ENCODE measurements at places on chromosomes 4 and X.

GRCh38 chr4:186318481-186318880 lies 52.5 kb downstream of the F11 start:
- H3K27ac ChIP-seq, result no peak overlapping the region
- H3K4me3 ChIP-seq, result no peak overlapping the region
- no peaks in the 10 kb centered on the region for H3K36me3 ChIP-seq
- no peaks in the 10 kb centered on the region for H3K27me3 ChIP-seq

DNA sequence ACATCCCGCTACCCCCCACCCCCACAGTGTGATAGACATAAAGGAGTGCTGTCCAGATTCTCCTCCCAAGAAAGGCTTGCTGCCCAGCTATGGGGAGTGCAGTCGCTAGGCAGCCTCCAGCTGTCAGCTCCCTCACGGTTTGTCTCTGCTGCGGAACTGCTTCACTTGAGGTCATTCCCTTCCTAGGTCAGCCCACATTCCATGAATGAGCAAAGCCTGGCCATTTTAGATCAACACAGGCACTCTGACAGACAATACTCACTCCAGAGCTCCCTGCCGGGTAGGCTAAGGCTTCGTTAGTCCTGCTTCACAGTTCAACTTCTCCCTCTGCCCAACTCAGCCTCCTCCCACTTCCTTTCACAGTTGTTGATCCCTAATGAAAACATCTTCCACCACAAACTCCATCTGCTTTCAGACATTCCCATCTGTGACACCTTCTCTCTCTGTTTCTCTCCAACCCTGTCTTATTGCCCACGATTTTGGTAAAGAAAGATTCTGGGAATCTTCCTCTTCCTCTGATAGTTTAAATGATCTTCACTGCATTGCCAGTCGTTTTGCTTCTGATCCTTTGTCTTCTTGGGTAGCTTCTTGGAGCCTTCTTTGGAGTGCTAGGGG lies 318.9 kb upstream of the F9 start:
- H3K4me1 ChIP-seq, result no peaks in the 10 kb centered on the region
- no peak overlapping the region for H3K27ac ChIP-seq
- DNase-seq, result no peak
- no peaks in the 10 kb centered on the region for H3K36me3 ChIP-seq
- no peaks in the 10 kb centered on the region for H3K27me3 ChIP-seq

DNA sequence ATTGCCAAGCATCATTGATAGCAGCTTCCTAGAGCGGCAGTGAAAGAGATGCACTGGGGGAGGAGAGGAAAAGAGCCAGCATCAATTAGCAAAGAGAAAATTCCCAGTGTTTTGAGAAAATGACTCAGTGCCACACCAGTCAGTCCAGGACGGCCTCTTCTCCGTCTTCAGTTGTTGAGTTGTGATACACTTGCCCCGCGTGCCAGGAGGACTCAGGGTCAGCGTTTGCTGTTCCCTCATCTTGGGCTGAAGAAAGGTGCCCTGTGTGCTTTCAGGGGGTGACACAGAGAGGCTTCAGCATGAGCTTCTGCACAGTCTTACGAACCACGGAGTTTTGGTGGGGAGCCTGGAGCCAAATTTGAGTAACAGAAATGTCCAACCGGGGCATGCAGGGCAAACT lies 82.3 kb downstream of the GPR143 start:
- no peaks in the 10 kb centered on the region for H3K27me3 ChIP-seq
- no peaks in the 10 kb centered on the region for H3K36me3 ChIP-seq
- no peak overlapping the region for H3K4me3 ChIP-seq
- DNase-seq, result no peak
- H3K27ac ChIP-seq, result no peak overlapping the region

GRCh38 chr4:157687971-157688370 lies 467.4 kb downstream of the GRIA2 start:
- no peak overlapping the region for H3K27ac ChIP-seq
- H3K4me1 ChIP-seq, result no peaks in the 10 kb centered on the region
- no peak for DNase-seq
- H3K27me3 ChIP-seq, result no peaks in the 10 kb centered on the region
- no peaks in the 10 kb centered on the region for H3K36me3 ChIP-seq

DNA sequence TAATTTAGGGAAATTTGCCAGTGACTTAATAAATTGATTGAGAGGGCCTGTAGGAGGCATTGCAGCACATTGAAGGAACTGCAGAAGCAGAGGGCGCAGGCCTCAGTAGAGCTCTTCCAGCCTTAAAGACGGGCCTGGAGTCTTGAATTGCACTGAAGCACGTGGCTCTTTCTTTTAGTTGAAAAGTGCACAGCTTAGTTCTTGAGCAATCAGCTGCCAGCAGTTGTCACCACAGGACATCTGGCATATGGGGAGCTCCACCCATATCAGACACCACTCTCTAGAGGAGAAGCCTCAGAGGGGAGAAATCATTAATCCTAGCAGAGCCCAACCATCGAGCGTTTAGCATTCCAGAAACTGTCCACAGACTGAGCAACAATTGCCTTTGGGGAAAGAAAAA lies 16.0 kb upstream of the FGF16 start:
- no peaks in the 10 kb centered on the region for H3K36me3 ChIP-seq
- no peak overlapping the region for H3K27ac ChIP-seq
- no peaks in the 10 kb centered on the region for H3K4me1 ChIP-seq
- no peak overlapping the region for H3K4me3 ChIP-seq
- H3K27me3 ChIP-seq, result no peaks in the 10 kb centered on the region

DNA sequence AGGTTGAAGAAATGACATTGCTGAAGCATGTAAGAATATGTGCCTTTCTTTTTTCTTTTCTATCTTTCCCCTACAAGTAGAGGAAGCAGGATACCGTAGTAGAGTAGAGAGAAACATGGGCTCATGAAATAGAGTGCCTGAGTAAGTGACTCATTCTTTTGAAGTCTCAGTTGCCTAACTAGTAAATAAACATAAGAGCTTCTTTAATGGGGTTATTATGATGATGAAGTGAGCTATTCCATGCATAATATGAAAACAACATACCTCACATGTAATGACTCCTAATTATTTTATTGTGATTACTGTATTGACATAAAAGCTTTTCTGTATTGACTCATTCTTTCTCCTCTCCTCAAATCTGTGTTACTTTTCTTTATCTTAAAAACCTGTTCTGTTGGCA lies 1538.2 kb downstream of the TECRL start:
- no peak overlapping the region for H3K4me3 ChIP-seq
- no peaks in the 10 kb centered on the region for H3K36me3 ChIP-seq
- DNase-seq, result no peak
- no peak overlapping the region for H3K27ac ChIP-seq
- H3K27me3 ChIP-seq, result no peaks in the 10 kb centered on the region

DNA sequence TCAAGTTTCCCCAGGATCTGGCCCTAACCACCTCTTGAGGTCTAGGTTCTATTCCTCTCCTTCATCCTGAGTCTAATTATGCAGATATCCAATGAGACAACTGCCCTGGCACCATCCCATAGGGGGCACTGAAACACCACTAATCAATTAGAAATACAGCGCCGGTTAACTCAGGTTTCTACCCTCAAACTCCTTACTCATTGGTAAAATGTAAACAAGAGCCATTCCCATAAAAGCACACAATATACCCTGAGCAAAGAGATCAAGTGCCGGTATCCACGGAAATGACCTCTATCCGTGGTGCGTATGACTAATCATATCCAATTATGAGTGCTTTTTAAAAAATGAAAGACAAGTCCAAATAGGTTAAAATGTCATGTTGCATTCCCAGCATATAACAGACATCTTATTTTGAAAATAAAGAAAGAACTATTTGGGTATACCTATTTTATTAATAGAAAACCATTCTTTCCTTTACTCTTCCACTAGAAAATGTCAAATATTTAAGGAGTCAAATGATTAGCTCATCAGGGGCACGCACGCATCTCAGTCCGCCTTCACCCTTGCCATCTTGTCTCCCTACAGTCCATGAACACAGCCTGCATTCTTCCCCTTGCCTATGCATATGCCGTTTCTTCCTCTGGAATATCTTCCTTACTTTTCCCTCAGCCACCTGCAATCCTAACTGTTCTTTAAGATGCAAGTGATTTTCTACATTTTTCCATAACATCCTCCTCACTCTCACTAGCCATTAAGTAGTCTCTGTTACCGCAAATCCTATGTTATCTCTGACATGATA lies 141.1 kb downstream of the MAML3 start:
- no peak overlapping the region for H3K4me3 ChIP-seq
- H3K4me1 ChIP-seq, result no peaks in the 10 kb centered on the region
- DNase-seq, result no peak
- H3K36me3 ChIP-seq, result no peaks in the 10 kb centered on the region
- H3K27ac ChIP-seq, result no peak overlapping the region

DNA sequence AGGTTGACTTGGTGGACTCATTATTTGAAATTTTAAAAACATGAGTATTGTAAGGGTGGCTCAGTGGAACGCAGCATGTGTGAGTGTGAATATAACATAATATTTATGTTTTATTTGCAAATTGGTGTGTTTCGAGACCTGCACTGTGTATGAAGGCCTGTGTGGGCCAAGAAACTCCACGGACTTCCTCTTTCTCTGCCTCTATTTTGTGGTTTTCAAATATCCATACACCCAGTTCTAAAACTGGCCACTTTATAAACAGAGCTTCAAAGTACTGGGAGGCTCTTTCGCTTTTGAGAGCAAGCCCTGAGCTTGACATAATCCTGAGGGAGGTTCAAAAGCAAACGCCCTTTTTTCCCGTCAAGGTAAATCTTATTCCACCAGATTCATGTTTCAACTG lies 187.7 kb downstream of the GPAT3 start:
- no peaks in the 10 kb centered on the region for H3K36me3 ChIP-seq
- H3K27ac ChIP-seq, result no peak overlapping the region
- no peak for DNase-seq
- no peaks in the 10 kb centered on the region for H3K27me3 ChIP-seq

- H3K4me1 ChIP-seq, result no peaks in the 10 kb centered on the region
- no peaks in the 10 kb centered on the region for H3K36me3 ChIP-seq
- no peak overlapping the region for H3K27ac ChIP-seq
- no peaks in the 10 kb centered on the region for H3K27me3 ChIP-seq
- DNase-seq, result no peak
Measured at GRCh38 chrX:132472397-132472796, 16.4 kb downstream of the MBNL3 start.

- H3K4me3 ChIP-seq, result no peak overlapping the region
- no peaks in the 10 kb centered on the region for H3K27me3 ChIP-seq
- H3K4me1 ChIP-seq, result no peaks in the 10 kb centered on the region
- DNase-seq, result no peak
- no peak overlapping the region for H3K27ac ChIP-seq
Measured at GRCh38 chr4:19698961-19699360, 552.7 kb upstream of the SLIT2 start.

DNA sequence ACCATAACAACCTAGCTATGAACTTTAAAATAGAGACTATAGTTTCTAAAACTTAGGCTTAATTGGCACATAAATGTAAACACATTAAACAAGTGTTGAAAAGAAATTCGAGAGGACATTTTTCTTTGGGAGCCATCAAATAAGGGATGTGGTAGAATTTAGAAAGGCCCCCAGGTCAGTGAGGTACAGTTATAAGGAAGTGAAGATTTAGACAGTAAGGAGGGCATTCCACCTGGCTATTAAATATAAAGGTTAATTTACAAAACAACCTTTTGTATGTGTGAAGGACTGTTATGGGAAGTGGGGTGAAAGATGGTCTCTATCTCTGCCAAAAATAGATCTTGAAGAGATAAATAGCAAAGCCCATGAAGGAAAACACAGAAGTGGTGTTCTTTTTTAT lies 83.9 kb downstream of the AFF1 start:
- H3K4me3 ChIP-seq, result no peak overlapping the region
- H3K27ac ChIP-seq, result peak overlapping the region; percentile 78
- peaks cover 43% of the 10 kb centered on the region for H3K4me1 ChIP-seq

DNA sequence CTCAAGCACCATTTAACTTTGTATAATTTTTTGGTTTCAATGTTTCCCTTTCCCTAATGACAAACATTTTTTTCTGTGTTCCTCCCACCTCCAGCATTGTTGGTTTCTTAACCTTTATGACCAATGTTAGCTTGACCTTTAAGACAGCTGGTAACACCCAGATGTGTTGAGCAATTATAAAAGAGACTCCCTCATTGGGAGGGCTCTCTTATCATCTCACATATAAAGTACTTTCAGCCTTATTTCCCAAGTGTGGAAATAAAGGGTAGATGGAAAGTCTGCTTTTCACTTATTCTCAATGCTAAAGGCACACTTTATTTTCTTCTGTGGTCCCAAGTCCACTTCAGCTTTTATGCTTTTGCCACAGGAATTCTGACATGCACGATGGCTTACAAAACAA lies 1420.4 kb downstream of the RAPGEF2 start:
- DNase-seq, result no peak
- H3K36me3 ChIP-seq, result no peaks in the 10 kb centered on the region
- no peaks in the 10 kb centered on the region for H3K4me1 ChIP-seq
- no peaks in the 10 kb centered on the region for H3K27me3 ChIP-seq
- no peak overlapping the region for H3K4me3 ChIP-seq

DNA sequence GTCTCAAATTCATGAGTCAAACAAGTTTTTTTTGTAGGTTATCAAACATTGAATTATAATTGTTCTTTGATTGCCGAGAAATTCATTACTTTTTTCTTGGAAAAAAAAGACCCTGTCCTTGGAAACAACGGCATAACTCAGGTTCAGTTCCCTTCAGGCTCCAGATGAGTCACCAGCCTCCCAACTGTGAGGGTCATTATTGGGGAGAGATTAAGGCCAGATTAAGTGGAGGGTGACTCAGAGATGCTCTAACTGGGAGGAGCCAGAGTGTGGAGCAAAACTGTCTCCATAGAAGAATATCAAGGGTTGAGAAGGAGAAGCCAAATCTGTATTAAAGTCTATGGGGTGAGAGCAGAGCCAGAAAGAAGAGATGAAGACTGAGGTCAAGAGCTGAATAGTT lies 9.6 kb downstream of the ADGRG4 start:
- H3K27ac ChIP-seq, result no peak overlapping the region
- no peak overlapping the region for H3K4me3 ChIP-seq
- H3K4me1 ChIP-seq, result no peaks in the 10 kb centered on the region
- no peaks in the 10 kb centered on the region for H3K36me3 ChIP-seq
- no peaks in the 10 kb centered on the region for H3K27me3 ChIP-seq

Measured in GM12878 (cell line).